CD4-positive, alpha-beta memory T cell (primary cell): ENCODE measurements at places on chromosomes 12 and 14.

- H3K36me3 ChIP-seq = no peaks in the 10 kb centered on the region
- no peak overlapping the region for H3K27ac ChIP-seq
- H3K27me3 ChIP-seq = no peaks in the 10 kb centered on the region
- H3K4me1 ChIP-seq = no peaks in the 10 kb centered on the region
- DNase-seq = no peak
- no peak overlapping the region for H3K4me3 ChIP-seq
These were observed 77.4 kb downstream of the SCARB1 start for GRCh38 chr12:124786061-124786964.

- peak overlapping the region; percentile 88 for H3K27ac ChIP-seq
- DNase-seq = no peak
- peaks cover 77% of the 10 kb centered on the region for H3K4me1 ChIP-seq
These were observed 79.2 kb downstream of the DUSP16 start for GRCh38 chr12:12483438-12483837.

DNA sequence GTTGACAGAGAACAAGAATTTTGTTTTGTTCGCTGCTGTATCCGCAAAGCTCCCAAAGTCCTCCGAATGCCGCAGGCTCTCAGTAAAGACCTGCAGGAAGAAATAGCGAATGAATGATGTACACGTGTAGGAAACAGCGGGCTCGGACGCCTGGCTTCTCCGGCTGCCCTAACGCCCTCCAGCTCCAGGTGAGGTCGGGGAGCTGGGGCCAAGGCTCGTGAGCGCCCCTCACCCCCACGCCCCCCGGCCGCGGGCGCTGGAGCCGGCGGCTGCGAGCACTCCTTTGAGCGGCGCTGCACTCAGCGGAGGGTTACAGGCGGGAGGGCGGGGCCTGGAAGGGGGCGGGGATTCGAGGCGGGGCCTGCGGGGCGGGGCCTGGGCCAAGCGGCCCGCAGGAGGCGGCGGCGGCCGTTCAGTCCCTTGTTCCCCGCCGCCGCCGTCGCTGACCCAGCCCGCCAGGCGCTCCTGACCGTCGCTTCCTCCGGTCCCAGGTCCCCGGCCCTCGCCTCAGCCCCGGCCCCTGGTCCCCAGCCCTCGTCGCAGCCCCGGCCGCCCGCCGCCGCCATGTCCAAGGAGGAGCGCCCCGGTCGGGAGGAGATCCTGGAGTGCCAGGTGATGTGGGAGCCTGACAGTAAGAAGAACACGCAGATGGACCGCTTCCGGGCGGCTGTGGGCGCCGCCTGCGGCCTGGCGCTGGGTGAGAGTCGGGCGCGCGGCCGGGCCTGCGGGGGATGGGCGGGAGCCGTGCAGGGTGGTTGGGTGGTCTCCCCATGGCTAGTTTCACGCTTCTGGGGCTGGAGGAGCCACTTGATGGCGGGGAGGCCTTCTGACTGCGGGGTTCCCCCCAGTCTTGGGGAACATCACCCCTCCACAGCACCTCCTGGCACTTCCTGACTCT is at the start of gene AACS:
AACS (plus strand) TSS at position 415 of the 898 bp plus-strand sequence; CDS start at position 565, 150 bp downstream.
- H3K4me3 ChIP-seq = peak within 1 kb of the TSS; percentile 30
- H3K4me1 ChIP-seq = peaks cover 15% of the 10 kb centered on the region
- DNase-seq = peak; percentile 73
- H3K27ac ChIP-seq = peak within 1 kb of the TSS; percentile 56

- DNase-seq = no peak
- no peaks in the 10 kb centered on the region for H3K36me3 ChIP-seq
- H3K27me3 ChIP-seq = no peaks in the 10 kb centered on the region
These were observed 40.7 kb downstream of the STK38L start for GRCh38 chr12:27284751-27285150.

DNA sequence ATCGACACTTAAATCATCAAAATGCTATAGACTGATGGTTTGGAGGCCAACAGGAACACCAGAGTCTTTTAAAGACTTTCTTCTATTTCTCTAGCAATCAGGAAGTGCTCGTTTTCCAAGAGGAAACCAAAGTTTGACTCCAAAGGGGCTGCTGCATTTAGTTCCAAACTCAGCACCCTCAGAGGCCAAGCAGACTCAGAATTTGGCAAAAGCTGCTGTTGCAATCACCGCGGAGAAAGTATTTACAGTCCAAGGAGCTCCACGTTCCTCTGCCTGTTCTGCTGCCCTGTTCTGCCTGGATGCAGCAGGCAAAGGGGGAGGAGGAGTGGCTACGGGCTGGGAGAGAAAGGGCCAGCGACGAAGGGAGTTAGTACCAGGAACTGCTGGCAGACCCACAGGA is 325.1 kb downstream of the BCL11B start:
- no peak for DNase-seq
- no peaks in the 10 kb centered on the region for H3K36me3 ChIP-seq
- no peak overlapping the region for H3K4me3 ChIP-seq
- H3K27ac ChIP-seq = no peak overlapping the region

GRCh38 chr12:52041695-52042123 is 9.5 kb upstream of the NR4A1 start:
- H3K27ac ChIP-seq = no peak overlapping the region
- no peaks in the 10 kb centered on the region for H3K27me3 ChIP-seq
- no peaks in the 10 kb centered on the region for H3K36me3 ChIP-seq
- DNase-seq = no peak
- peaks cover 21% of the 10 kb centered on the region for H3K4me1 ChIP-seq

DNA sequence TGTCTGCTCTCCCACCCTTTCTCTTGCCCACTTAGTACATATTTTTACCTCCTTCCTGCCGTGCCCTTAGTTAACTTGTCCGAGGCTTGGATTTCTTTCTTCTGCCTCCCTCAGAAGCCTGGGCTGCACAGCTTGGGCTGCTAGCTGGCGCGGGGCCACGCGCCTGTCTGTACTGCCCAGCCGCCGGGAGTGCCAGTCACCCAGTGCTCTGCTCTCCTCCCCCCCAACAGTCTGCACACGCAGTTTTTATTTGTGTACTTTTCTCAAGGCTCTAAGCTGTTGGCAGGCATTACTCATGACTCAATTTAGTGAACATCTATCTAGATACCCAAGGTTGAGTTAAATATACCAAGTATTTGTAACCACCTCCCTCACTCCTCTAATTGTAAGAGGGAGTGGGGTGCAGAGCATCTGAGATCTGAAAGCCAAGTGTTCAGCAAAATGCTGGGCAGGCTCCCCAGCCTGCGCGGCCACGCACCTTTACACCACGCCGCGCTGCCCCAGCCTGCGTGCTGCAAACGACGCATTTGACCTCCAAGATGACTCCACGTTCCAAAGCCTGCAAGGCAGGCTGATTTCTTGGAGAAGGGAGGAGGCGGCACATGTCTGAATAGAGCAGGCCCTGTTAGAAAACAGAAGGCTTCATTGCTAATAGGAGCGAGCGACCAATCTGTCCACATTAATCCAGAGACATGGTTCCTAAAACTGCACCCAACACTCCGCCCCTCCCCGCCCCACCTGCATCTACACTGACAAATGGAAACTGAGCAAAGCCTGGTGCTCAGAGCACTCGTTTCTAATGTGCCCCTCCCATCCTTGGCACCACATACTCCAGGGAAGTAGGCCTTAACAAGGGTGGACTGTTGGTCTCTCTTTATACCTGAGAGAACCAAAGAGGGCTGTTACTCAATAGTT is 18.2 kb upstream of the CACNA2D4 start:
- no peak overlapping the region for H3K4me3 ChIP-seq
- peaks cover 5% of the 10 kb centered on the region for H3K4me1 ChIP-seq
- H3K27me3 ChIP-seq = no peaks in the 10 kb centered on the region
- H3K36me3 ChIP-seq = no peaks in the 10 kb centered on the region

DNA sequence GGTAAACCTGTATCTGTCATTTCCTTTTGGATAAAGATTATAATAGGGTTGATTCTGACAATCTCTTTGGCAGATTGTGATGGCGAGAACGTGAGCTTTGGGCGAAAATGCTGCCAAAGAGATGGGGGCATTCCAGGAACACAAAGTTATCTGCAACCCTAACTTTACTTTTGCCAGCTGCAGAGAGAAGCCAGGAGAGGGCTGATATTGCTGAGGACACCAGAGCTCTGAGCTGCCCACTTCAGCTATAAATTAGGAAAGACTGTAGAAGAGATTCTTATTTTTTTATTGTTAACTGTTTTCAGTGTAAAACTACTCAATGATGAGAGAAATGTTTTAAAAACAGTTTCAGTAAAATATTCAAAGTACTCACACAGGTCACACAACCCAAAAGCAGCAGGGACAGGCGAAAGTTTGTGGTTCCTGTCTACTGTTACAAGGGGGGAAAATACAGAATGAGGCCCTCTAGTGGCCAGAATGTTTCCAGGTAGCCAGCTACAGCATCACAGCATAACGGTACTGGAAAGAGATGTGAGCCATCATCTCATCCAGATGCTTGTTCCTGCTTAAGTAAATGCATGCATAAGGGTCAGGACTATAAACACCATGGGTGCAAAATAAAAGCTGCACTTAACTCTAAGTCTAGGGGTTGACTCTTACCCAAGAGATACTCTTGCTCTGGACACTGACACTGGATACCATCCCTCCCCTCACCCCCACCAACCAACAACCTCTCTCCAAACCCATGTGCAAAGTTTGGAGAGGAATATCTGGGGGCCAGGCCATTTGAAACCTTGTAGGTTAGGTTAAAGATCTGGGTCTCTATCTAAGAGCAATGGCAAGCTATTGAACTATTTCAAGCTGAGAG is 498.4 kb downstream of the RMST start:
- H3K27me3 ChIP-seq = no peaks in the 10 kb centered on the region
- H3K27ac ChIP-seq = no peak overlapping the region
- no peaks in the 10 kb centered on the region for H3K4me1 ChIP-seq
- H3K4me3 ChIP-seq = no peak overlapping the region
- no peaks in the 10 kb centered on the region for H3K36me3 ChIP-seq
- no peak for DNase-seq

- no peaks in the 10 kb centered on the region for H3K36me3 ChIP-seq
- no peak overlapping the region for H3K27ac ChIP-seq
- H3K4me3 ChIP-seq = no peak overlapping the region
These were observed 1.5 kb upstream of the KRT6A start for GRCh38 chr12:52494518-52494917.

- peak overlapping the region; percentile 90 for H3K4me3 ChIP-seq
- H3K27ac ChIP-seq = peak overlapping the region; percentile 97
- peaks cover 37% of the 10 kb centered on the region for H3K4me1 ChIP-seq
- no peaks in the 10 kb centered on the region for H3K27me3 ChIP-seq
These were observed 1.8 kb upstream of the NAB2 start for GRCh38 chr12:57087010-57087690.

- no peak overlapping the region for H3K4me3 ChIP-seq
- DNase-seq = no peak
- H3K27me3 ChIP-seq = no peaks in the 10 kb centered on the region
- H3K27ac ChIP-seq = no peak overlapping the region
- H3K36me3 ChIP-seq = no peaks in the 10 kb centered on the region
- no peaks in the 10 kb centered on the region for H3K4me1 ChIP-seq
These were observed 9.7 kb upstream of the POP5 start for GRCh38 chr12:120590741-120591407.

GRCh38 chr12:132124766-132125425 is 19.2 kb downstream of the DDX51 start:
- no peaks in the 10 kb centered on the region for H3K27me3 ChIP-seq
- peaks cover 24% of the 10 kb centered on the region for H3K36me3 ChIP-seq
- DNase-seq = no peak
- H3K4me1 ChIP-seq = no peaks in the 10 kb centered on the region

GRCh38 chr14:100728962-100729361 is 2.3 kb downstream of the DLK1 start:
- no peaks in the 10 kb centered on the region for H3K36me3 ChIP-seq
- H3K27me3 ChIP-seq = no peaks in the 10 kb centered on the region
- no peak for DNase-seq
- H3K27ac ChIP-seq = no peak overlapping the region
- H3K4me3 ChIP-seq = no peak overlapping the region
- no peaks in the 10 kb centered on the region for H3K4me1 ChIP-seq
